Activated CD8-positive, alpha-beta memory T cell treated with anti-CD3 and anti-CD28 coated beads, Interleukin-2, amount 10 ng/mL, durations not matched to agents 7 days and 5 days (primary cell): ENCODE measurements at places on chromosomes 3 and 15. TPM values are rescaled to one million over a fixed set of nuclear protein-coding genes. Genes with fewer than 3 reads are reported as not detected.

DNA sequence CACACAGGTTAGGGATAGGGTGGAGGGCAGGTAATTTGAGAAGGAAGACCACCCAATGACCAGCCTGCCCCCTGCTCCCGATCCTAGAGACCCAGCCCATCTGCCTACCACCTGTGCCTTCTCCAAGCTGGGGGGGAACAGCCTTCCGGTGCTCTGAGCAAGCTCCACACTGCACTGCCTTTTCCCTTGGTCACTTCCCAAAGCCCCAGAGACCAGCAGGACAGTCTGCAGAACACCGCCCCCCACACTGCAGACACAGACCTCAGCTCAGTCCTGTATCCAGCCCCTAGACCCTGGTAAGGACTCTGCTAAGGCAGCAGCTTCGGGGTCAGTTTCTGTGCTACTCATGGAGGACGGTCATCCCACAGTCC lies 156.9 kb downstream of the MEGF11 start:
- no peak for DNase-seq

- no peak for DNase-seq
Measured at GRCh38 chr15:52068004-52068615, 44.5 kb downstream of the BCL2L10 start.

The SLC9C1 gene
- 0.28 TPM for total RNA-seq

DNA sequence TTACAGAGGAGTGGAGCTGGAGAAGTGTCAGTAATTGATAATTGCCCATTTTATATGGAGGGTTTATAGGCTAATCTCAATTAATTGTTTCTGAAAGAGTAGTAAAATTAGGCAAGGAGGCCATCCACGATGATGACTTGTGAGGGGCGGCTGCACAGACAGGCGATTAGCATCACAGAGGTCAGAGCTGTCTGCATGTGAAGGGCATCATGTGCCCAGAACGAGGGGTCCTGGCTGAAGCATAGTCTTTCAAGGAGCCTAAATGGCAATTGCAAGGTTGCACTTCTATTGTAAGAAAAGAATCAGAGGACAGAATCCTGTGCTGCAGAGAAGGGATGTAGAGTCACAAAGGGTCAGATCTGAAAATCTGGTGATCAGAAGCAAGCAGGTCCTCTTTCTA lies 196.6 kb downstream of the EBLN2 start:
- DNase-seq: no peak

DNA sequence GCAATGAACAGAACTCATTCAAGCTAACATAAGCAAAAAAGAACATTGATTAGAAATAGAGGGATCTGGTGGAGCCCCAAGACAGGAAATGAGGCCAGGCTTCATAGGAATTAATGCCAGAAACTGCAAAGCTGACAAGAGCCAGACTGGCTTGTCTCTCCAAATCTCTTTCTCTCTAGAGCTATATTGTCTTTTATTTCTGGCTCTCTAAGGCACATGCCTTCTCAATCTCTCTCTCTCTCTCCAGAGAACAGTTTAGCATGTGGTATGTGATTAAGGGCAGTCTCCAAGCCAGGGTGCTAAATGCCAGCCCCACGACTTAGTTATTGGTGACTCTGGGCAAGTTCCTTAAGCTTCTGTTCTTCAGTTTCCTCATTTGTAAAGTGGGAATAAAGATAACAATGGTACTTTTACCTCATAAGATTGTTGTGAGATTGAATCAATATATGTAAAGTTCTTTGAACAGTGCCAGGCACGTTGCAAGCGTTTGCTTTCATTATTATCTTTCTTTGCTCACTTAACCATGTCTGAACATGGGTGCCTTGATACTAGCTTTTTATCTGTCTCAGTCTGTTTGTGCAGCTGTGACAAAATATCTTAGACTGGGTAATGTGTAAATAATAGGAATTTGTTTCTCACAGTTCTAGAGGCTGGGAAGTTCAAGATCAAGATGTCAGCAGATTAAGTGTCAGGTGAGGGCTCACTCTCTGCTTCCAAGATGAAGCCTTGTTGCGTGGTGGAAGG lies 123.2 kb downstream of the BDH1 start:
- no peak for DNase-seq

DNA sequence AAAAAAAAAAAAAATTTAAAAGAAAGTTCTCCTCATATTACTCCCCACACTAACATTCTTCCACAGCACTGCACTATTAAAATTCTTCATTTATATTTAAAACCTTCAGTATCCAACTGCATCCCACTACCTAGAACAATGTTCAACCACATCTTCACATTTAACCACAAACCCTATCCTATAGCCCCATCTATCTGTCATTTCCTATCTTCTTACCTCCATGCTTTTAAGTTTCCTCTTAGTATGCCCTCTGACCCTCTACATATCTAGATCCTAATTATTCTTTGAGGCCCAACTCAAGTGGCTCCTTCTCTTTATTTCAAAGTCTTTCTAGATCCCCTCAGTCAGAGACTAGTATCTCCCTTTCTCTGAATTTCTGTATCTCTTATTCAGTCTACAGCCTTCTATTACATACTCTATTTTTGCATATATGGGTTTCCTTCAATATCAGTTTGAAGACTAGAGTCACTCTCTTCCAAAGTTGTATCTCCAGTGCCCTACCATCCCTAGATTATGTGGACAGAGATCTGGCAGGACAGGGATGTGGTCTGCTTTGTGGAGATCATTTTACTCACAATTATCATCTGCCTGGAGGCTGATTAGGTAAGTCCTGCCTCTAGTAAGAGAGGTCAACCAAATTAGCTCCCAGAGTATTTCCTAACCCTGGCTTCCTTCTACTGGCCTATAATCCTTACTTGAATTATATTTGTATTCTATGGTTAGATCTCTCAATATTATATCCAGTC lies 1.4 kb downstream of the CIAO2A start:
- DNase-seq: no peak

DNA sequence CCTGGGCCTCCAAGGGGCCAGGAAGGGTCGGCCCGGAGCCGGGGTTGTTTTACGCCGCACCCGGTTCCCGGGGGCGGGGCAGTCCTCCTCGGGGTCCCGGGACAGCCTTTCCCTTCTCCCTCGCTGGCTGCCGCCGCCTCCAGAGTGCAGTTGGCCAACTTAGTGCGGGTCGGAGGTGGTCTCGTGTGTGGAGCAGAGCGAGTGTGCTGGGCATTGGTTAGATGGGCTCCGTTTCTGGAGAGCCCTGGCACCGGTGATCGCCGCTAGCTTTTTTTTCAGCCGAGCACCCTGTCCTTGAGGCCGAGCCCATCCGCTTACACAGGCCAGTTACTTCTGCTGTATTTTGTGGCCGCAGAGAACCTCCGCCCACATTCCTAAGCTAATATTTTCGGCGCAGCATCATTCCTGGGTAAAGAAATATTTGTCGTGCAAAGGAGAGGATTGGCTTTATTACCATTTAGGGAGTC lies 585 bp downstream of the KIF23 start:
- DNase-seq: peak; percentile 50

The NME9 gene
- not detected for total RNA-seq

The KLHL24 gene
- 16.9 TPM for total RNA-seq

GRCh38 chr3:148466143-148466542 lies 231.6 kb upstream of the AGTR1 start:
- DNase-seq: no peak

- DNase-seq: no peak
Measured at GRCh38 chr3:24937780-24938179, 443.1 kb upstream of the THRB start.

- DNase-seq: peak; percentile 41
Measured at GRCh38 chr3:27590437-27591298, 106.5 kb upstream of the SLC4A7 start.

- no peak for DNase-seq
Measured at GRCh38 chr3:182986021-182986420, 5.7 kb upstream of the DCUN1D1 start.

DNA sequence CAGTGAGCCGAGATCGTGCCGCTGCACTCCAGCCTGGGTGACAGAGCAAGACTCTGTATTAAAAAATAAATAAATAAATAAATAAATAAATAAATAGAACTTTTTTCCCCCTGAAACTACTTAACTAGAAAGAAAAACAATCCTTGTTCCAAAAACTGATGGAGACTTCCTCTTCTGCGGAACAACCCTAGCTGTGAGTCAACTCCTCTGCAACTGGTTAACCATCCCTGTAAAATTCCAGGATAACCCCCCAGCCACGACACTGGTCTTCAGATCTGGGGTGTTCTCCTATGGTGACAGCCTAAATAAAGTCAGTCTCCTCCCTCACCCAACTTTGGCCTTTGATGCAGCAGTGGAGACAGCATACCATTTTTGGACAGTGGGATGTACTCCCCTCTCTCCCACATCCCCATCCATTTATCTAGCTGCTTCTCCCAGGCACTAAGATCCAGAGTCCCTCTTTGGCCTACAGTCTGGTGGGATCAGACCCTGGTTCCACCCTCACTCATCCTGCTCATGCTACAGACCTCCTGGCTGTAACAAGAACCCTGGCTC lies 352.6 kb downstream of the OCA2 start:
- DNase-seq: no peak

DNA sequence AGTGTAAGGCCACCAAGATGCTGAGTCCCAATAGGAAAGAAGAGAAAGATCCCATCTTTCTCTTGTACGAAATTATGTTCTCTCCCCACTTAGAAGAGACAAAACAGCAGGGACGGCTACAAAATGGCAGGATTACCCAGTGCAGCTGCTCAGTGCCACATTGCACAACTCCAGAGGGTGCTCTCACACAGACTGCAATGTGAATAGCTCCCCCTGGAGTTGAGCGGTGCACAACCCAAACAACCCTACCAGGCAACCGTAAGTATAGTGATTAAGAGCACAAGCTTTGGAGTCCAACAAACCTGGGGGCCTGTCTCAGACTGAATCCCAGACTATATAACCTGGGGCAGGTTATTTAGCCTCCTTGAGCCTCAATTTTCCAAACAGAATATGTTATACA lies 3.1 kb upstream of the BHLHE40 start:
- DNase-seq: peak; percentile 82

DNA sequence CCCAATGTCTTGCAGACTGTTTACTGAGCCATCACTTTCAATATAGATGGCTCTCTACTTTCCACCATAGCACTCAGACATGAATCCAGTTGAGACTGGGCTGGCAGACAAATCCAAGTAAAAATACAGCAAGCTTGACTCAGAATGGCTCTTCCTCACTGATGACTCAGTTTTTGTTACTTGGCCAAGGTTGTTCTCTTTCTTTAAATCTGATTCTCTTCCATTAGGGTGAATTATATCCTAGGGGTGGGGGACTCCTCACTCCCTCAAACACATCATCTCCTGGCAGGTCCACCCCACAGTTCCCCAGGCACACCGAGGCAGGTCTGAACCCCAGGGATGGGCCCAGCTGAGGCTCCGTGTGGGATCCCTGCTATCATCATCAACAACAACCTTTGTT lies 157.9 kb downstream of the MEX3B start:
- no peak for DNase-seq

- DNase-seq: no peak
Measured at GRCh38 chr15:95922431-95922830, 408.1 kb upstream of the NR2F2 start.

- DNase-seq: no peak
Measured at GRCh38 chr3:68067314-68067713, 412.9 kb upstream of the SUCLG2 start.

The SPTBN5 gene
- 0.54 TPM for total RNA-seq

The ALS2CL gene
- total RNA-seq: 0.09 TPM

- no peak for DNase-seq
Measured at GRCh38 chr3:45794177-45794560, 2.2 kb downstream of the SLC6A20 start.

DNA sequence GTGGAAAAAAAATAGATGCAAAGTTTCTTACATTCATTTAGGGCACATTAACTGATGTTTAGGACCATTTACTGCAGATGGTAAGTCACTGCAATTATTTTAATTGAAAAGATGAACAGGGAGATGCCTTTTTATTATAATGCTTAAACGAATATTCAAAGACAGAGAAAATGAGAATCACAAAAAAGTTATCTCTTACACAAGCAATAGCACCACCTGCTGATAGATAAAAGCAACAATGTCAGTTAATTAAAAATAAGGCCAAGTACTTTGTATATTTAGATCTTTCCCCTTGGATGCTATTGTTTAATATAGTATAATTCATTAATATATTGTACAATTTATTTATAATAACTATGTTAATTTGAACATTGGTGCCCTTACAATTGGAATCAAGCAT lies 55.9 kb downstream of the IFT80 start:
- DNase-seq: no peak

DNA sequence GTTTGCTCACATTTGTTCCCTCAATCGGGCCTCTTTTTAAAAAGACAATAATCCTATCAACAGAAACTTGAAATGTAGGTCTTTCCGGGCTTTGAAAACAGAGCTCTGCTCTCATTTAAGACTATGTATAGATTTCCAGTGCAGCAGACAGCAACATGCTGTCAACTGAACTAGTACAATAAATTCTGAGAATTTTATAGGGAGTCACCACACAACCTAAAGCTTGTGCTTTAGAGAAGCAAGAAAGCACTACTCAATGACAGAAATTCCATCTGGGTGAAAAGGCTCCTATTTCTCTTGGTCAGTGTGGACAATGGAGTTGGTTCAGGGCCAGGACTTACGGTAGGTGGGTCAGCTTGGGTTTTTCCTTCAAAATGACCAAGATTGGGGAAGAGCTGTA lies 583.5 kb downstream of the ROBO1 start:
- DNase-seq: no peak

GRCh38 chr3:97863775-97864174 lies 42.0 kb downstream of the CRYBG3 start:
- no peak for DNase-seq

GRCh38 chr3:38171622-38172021 lies 6.3 kb downstream of the OXSR1 start:
- no peak for DNase-seq

DNA sequence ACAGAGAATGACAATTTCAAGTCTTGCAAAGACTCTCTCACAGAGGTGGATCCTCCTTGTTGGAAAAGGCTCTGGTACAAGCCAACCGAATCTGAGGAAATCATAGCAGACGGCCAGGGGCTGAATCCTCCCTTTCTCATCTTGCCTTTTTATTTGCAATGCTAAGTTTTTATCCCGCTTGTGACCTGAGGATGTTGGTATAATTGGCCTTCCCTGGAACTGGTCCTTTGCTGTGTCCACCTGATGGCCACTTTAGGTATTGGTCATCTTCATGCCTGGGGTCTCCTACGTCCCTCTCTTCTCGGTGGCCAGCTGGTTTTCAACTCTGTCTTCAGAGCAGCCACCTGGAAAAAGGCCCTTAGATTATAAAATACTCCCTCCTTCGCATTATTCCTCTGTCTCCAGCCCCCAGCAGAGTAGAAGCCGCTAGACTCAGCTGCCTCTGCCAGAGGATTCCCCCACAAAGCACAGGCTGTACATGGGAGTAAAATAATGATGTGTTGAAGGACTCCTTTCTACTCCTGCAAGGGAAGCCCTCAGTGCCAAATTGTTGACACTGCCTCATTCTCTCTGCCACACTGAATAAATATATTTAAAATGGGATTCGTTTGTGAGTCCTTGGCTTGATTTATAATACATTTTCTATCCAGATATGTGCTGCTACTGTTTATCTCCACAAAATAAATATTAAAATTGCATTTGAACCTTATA lies 208.9 kb upstream of the CFAP20DC start:
- no peak for DNase-seq

DNA sequence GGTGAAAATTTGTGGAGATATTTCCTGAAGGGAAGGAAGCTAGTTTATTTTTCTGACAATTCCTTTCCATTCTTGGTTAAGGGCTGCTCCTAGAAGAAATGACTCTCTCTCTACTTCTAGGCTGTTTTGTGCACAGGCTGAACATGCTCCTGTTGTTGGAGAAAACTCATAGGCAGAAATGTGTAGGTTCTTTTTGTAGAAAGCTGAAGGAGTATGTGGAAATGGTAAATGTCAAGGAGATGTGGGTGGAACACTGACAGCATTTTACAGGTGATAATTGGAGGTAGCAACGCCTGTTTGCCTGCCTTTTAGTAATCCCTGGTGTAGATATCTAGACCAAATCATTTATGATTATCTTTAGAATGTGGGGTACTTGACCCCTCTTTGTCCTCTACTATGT lies 322.2 kb upstream of the TBC1D5 start:
- no peak for DNase-seq
